ENCODE measurements at places on chromosomes 1 and 21.
A peak's percentile ranks its signal among the peaks of the same experiment; 100 is the strongest.

GRCh38 chr1:218739426-218739825 lies 394.3 kb downstream of the TGFB2 start:
- peak; percentile 70 for DNase-seq

DNA sequence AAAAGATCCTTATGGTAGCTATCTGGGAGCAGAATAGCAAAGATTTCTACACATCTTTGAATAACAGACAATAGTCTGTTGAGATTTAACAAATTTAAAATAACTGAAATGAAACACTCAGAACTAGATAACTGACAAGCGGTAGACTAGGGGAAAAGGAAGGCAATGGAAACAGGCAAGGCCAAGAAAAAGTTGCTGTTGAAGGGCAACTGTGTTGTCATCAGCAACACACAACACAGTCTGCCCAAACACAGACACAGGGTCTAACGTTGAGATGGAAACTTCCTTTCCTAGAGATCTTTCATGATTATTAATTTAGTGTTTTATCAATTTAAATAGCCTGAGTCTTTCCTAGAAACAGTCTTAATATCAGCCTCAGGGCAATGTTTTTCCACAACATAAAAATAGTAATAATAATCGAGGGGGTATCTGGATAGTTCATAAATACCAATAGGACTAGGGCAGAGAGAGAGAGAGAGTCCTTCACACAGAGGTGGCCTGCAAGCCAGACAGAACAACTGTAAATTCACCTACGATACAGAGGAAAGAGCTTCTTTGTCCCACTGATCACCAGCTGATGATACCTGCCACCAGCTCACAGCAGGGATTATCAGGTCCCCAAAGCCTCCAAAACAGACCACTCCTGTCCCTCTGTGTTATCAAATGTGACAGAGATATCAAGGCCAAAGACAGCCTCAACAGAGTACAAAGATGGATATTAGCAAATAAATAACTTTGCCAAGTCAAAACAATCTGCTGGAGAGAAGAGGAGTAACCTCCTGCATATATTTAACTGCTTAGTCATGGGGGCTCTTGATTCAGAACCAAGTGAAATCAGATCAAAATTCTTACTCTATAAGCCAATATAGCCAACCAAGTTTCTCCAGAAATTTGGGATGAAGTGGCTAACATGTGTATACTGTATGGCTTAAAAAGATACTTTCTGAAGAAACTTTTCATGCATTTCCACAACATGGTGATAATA lies 245.3 kb downstream of the SLC45A1 start:
- peak; percentile 72 for DNase-seq

- peak; percentile 85 for DNase-seq
Measured at GRCh38 chr1:208025031-208025430, 114.1 kb upstream of the CD34 start.

GRCh38 chr21:32386195-32386870 lies 6.5 kb downstream of the URB1 start:
- no peak for DNase-seq

DNA sequence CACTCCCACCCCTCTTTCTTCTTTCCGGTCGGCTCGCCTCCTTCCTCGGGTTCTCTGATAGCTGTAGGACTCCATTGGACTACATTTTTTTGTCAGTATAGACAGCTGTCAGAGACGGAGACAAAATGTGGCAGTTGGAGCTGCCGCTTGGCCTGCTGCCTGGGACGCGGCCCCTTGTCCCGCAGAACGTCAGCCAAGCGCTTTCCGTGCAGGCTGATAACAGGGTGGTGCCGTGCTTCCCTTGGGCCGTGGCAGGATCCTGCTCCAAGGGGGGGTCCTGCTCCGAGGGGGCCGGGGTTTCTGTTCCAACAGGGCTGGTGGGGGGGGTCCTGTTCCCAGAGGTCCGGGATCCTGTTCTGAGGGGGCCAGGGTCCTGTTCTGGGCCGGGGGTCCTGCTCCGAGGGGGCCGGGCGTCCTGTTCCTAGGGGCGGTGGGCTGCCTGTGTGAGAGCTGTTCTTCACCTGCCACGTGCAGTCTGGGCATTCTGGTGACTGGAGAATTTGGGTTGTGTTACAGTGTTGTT lies 4.9 kb downstream of the SKI start:
- no peak for DNase-seq

DNA sequence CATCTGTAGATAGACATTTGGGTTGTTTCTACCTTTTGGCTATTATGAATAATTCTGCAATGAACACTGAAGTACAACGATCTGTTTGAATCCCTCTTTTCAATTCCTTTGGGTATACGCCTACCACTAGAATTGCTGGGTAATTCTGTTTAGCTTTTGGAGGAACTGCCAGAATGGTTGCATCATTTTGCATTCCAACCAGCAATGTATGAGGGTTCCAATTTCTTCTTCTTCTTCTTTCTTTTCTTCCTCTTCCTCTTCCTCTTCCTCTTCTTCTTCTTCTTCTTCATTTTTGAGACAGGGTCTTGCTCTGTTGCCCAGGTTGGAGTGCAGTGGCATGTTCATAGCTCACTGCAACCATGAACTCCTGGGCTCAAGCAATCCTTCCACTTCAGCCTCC lies 13.8 kb upstream of the THEM5 start:
- DNase-seq = peak; percentile 57

DNA sequence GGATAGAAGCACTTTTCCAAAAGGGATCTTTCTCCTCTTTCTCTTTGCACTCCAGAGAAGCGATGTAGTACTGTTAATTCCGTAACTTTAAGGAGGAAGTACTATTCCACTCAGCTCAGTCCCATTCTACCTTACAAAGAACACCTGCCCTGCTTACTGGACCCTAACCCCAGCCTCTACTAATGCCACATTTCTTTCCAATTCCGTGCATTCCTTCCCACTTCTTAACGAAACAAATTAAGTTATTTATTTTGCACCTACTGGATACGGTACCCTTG lies 511 bp downstream of the NDC1 start:
- DNase-seq = no peak

DNA sequence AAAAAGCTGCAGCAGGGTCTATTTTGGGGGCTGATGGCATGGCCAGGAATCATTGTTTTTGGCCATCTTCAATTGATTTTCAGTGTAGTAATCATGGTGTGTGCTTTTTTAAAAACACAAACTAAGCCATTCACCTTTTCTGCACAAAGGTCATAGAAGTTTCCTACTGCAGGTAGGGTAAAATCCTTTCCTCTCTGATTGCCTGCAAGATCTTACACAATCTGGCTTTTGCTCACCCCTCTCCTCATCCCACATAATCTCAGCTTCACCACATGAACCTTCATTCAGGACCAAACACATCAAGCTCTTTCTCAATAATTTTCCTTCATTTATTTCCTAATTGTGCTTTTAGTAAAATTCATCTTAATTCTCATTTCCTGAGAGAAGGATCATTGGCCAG lies 38.3 kb upstream of the GBP5 start:
- DNase-seq = no peak

GRCh38 chr1:238772322-238772721 lies 614.0 kb upstream of the CHRM3 start:
- no peak for DNase-seq

- no peak for DNase-seq
Measured at GRCh38 chr21:43832648-43833047, 32.4 kb upstream of the AGPAT3 start.

Measured in fibroblast of the aortic adventitia (primary cell).